Activated CD8-positive, alpha-beta memory T cell treated with anti-CD3 and anti-CD28 coated beads for 48 hours (primary cell): ENCODE measurements at places on chromosomes 4 and X.
A peak's percentile ranks its signal among the peaks of the same experiment; 100 is the strongest.

DNA sequence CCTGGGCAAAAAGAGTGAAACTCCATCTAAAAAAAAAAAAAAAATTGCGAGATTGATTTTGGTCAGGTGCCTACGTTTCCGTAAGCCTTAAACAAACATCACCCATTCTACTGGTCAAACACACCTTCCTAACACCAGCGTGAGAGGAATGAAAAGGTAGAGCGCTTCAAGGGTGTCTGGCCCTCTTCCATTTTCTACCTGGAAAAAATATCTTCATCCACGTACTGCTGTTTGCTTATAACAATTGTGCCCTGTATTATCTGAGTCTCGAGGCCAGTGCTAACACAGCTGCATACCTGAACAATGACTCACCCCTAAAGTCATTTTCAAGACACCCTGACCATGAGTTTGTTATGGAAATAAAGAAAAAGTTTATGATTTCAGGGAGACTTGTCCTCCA is 13.9 kb downstream of the TMSB4X start:
- no peak for DNase-seq

GRCh38 chr4:92231511-92231910 is 72.3 kb upstream of the GRID2 start:
- DNase-seq, result no peak

- DNase-seq, result no peak
These were observed 168.7 kb downstream of the SCFD2 start for GRCh38 chr4:53196882-53197771.

DNA sequence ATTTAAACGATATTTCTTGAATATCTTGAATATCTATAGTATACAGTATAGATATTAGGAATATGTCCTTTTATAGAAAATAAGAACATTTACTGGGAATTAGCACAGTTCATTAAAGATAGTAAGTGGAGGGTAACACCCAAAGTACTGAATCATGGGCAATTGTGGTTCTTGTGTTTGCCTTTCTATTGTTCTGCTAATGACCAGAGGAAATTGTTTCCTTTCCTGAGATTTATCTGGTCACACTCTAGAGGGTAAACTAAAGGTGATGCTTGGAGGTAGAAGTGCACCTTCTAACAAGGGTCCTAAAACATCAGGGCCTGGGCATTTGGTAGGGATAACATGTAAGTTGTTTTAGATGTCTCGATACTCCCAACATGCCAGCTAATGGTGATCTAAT is 241.3 kb upstream of the SFRP2 start:
- no peak for DNase-seq

GRCh38 chr4:5738061-5738460 is 27.1 kb downstream of the EVC start:
- DNase-seq, result no peak

DNA sequence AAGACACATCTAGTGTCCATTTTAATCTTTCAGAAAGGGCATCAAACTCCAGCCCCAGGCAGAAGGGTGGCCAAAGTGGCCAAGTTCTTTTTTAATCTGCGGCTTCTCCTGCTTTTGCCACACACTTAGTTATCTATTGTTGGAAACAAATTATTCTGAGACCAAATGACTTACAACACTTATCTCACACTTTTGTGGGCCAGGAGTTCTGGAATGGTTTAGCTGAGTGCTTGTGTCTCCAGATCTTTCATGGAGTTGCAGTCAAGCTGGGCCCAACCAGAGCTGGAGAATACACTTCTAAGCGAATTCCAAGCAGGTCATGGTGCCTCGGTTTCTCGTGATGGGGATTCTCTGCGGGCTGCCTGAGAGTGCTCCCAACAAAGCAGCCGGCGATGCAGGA is 4.0 kb downstream of the TXK start:
- DNase-seq, result no peak

DNA sequence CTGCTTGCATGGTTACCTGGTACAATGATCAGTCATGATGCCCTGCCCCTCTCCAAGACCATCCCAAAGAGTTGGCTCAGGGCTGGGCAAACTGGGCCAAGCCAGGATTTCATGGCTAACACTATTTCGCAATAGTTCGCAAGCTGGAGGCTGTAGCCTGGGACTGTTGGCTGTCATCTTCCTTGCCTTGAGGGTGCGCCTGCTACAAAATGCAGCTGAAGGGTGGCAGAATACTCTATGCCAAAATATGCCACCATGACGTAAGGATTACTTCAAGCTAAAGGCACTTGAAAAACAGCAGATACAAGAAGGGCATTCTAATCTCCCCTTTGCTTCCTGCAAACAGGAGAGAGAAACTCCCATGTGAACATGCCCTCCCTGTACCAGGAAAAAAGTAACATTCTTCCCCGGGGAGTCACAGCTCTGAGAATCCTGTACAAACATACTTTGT is 21.0 kb downstream of the SAT1 start:
- DNase-seq, result no peak

DNA sequence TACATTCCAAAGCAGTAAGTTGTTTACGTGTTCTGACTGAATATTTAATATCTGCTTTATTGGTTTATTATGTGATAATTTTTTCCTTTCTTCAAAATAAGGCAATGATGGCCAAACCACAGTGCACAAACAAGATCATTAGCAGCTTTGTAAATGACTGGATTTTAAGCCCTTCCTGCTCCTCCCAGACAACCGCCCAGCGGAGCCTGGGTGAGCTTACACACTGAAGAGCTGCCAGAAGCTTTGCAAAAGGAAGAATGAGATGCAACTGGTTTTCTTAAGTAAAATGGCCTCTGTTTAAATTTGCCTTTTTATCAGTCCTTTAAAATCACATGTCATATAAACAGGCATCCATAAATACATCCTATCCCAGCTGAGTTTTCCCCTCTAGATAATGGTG is 52.2 kb downstream of the SPARCL1 start:
- DNase-seq, result no peak

- DNase-seq, result no peak
These were observed 22.8 kb downstream of the CRMP1 start for GRCh38 chr4:5869966-5870619.

DNA sequence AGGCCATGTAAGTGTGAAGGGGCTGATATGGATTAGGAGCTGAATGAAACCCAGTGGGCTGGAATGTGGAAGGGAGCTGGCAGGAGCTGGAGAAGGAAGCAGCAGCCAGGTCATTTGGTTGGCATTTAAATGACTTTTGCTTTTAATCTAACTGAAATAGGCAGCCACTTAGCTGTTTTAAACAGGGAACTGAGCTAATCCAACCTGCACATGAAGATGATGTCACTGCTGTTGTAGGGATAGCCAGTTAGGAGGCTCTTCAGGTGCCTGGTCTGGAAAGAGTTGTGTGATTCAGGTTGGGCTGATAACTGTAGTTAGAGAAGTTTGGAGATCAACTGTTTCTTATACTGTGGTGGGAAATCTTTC is 122.4 kb downstream of the PALLD start:
- no peak for DNase-seq

DNA sequence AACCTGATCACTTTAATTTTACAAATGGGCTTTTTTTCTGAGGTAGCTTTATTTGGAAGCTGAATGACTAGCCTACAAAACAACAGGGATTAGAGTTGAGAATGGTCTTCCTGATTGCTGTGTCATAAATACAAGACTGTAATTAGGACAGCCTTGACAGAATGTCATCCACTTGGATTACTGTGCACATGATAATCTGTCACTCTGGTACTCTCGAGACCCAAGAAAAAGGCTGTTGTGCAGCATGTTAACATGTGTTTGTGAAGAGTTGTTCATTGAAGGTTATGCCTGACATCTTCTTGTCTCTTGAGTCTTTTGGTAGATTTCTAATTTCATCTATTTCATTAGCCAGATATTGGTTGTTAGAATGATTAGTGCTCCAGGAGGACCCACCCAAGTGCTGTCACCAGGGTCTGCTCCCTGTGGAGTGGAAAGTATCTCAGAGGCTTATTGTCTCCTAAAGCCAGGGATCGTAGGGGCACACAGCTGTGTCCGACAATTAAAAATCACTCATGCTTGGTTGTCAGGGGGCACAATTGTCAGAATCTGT is 212.2 kb upstream of the GPRIN3 start:
- DNase-seq, result no peak

GRCh38 chrX:140355922-140356321 is 148.9 kb downstream of the SOX3 start:
- no peak for DNase-seq

DNA sequence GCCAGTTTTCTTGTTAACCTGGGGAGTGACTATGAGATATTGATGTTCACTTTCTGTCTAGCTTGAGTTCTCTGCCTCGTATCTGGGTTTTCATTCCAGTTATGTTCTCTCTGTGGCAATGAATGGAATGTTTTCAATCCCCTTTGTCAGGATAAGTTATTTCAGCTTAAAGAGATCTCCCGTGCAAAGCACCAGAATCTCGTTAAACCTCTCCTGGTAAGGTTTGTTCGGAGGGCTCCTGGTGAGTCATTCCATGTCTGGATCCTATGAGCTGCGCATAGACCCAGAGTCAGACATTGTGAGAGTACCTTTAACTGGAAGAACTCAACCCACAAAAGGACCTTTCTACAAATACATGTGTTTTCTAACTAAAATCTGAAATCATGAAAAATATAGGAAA is 51.0 kb downstream of the KDR start:
- no peak for DNase-seq

- DNase-seq, result no peak
These were observed 4.1 kb upstream of the FAM200B start for GRCh38 chr4:15677507-15677988.

- no peak for DNase-seq
These were observed 440.6 kb upstream of the HS3ST1 start for GRCh38 chr4:11869191-11869870.

- DNase-seq, result peak; percentile 50
These were observed at the start of gene STEEP1 for GRCh38 chrX:119565107-119565663. Gene STEEP1, minus strand, starts transcription at chrX:119565409. Its CDS starts 54 bp downstream, at chrX:119565355.

- DNase-seq, result no peak
These were observed 22.1 kb downstream of the ARMCX4 start for GRCh38 chrX:101507372-101507771.

GRCh38 chrX:75074475-75074874 is 81.6 kb downstream of the ABCB7 start:
- no peak for DNase-seq

GRCh38 chr4:41747230-41748055 is 1.1 kb downstream of the PHOX2B start:
- DNase-seq, result no peak

DNA sequence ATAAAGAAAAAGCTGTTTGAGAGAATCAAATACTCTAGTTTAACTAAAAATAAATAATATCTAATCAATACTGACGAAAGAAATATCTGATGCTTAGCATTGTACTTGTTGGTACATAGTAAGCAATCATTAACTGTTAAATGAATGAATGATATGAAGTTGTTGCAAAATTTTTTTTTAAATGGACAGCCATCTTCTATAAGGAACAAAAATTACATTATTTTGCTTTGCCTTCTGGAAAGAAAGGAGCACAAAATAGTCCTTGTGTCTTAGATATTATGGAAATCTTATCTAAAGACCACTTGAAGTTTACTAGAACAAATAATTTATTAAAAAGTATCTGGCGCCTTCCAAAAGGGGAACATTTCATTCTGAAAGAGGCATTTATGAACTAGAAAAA is 4.5 kb downstream of the NFKB1 start:
- DNase-seq, result no peak

DNA sequence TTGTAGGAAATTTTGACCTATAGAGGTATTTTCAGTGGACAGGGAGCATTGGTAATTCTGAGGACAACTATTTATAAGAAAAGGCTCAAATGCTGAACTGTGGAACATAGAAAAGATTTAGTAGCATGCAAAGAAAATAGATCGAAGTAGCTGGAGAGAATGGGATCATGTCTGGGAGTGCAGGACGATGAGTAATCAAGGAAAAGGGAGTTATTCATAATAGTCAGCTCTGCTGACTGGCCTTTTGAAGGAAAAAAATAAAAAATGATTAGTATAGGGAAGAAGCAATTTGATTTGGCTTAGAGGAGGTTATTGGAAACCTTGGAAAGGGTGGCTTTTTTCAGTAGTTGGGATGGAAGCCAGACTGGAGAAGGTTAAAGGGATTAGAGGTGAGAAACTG is 22.9 kb upstream of the ANK2 start:
- DNase-seq, result no peak

DNA sequence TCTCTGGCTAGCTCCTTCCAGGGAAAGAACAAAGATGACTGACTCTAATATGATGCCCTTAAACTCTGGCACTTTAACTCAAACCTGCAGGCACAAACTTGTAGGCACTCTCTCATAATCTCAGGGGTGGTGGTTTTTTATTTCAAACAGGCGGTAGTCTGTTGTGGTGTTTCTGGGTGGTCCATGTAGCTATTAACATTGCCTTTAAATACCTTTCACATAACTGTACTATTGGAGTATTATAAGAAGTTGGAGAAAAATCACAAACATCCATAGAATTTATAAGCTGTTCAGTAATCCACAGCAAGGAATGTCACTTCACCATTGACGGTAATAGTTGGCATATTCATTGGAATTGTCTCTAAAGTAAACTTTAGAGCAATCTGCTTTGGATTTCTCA is 204.2 kb upstream of the PDE5A start:
- no peak for DNase-seq

- DNase-seq, result no peak
These were observed 61.8 kb upstream of the CITED1 start for GRCh38 chrX:72367516-72367915.

DNA sequence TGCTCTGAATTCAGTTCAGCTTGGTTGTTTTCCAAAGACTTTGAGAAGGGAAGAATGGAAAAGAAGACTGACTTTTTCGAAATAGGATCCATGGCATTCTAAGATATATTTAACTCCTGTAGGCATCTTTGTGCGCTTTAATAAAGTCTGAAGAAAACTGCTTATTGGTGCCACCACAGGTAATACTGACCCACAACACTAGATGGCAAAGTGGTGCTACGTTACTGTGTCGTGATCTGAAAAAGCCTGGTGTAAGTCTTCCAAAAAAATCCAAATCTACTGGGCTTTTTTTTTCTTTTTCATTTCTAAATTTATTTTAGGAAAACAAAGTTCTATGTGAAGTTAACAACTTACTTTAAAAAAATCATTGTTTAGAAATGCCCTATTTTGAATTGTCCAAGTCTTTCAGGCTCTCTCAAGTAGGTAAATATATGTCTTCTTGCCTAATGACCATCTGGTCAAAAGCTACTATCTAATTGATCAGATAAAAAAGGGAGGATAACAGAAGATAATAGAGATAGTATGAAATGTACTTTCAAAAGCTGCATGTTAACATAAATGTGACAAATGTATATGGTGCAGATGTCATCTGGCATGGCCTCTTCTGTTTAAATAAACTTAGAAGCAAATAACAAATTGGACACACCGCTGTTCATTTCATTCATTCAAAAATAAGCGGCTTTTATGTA is 47.0 kb upstream of the MID1IP1 start:
- no peak for DNase-seq

GRCh38 chrX:65406532-65406931 is 128.1 kb downstream of the LAS1L start:
- no peak for DNase-seq

- peak; percentile 29 for DNase-seq
These were observed at the start of gene RADX for GRCh38 chrX:106611679-106612392. Gene RADX, plus strand, starts transcription at chrX:106611978. Its CDS starts 103 bp downstream, at chrX:106612081.

- DNase-seq, result no peak
These were observed 225.3 kb downstream of the PPP3CA start for GRCh38 chr4:101122019-101122418.
